ENCODE measurements at places on chromosomes 5 and 9.

- DNase-seq, result no peak
Observed at GRCh38 chr5:37871023-37871815, 31.4 kb upstream of the GDNF start.

- DNase-seq, result no peak
Observed at GRCh38 chr5:72486371-72486770, 20.8 kb downstream of the ZNF366 start.

DNA sequence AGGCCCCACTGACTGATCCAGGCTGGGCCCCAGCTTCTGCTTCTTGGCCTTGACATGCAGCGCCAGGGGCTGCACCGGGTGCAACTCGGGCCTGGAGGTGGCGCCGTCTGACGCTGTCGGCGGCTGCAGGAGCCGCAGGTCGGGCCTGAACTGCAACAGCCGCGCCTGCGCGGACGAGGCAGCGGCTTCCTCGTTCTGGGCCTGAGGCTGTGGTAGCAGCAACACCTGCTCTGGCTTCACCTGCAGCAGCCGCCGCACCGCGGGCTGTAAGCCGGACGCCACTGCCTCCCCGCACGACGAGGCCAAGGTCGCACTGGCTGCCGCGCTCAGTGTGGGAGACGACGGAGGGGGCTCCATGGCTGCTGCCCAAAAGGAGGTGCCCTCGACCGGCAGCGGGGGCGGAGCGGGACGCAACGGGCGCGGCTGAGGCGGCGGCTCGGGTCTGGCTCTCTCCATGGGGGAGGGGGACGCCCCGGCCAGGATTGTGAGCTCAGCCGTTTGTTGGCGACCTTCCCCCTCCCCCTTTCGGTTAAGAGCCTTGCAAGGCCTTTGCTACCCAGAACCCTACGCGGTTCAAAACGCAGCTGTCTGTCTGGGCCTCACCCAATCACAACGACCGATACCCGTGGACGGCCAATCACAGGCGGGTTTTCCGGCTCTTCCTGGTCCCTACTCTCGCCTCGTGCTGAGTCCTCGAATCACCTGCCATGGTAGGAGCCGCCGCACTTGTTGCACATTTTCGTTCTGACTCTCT, 438 bp downstream of the SOX30 start:
- DNase-seq, result no peak

DNA sequence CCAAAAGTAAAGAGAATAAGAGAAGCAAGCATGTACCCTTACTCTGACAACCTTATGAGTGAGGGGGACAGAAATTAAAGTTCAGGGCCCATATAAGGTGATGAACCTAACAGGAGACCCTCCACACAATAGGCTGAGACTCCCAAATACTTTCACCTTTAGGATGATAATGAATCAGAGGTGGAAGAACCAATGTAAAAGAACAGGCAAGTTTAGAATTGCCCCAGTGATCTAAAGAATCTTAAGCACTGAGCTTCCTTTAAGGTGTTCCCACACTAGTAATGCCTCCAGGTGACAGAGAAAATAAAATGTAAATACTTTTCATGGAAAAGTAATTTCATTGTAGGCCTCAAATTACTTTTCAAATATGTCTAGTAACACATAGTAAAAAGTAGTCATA, 8.2 kb upstream of the FAM151B start:
- no peak for DNase-seq

DNA sequence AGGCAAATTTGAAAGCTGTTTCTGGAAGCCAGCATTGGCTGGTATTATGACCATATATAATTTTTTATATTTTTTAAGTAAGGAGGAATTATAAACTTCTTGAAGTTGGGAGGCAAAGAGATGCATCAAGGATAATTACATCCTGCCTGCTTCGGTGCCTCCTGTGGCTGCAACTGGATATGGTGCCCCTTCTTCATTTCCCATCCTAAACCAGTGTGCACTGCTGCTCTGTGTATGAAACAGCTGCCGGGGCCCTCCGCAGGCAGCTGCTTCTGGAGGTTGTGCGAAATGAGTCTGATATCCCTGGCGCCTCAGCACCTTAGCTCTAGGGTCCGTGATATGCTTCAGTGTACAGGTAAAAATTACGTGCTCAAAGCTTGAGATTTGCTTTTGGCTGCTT, 304.2 kb downstream of the ENC1 start:
- no peak for DNase-seq

GRCh38 chr5:29175774-29176173, 2017.7 kb upstream of the CDH6 start:
- DNase-seq, result no peak

DNA sequence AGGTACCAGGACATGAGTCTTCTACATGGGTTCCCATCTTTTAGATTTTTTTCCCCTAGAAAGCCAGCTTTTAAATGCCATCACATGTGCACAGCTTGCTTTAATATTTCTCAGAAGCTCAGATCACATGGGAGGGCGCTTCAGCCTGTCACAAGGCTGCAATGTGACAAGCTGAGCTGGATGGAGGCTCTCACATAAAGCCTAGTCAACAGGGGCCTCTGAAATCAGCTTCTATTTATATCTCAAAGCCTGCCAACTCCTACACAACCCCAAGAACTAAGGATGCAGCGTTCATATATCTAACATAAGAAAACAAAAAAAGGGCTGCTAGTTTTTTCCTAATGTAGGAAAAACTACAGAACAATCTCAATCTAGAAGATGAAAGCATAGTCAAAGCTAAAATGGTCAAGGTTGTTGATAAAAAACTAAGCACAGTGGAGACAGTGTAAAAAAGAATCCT, 2.3 kb downstream of the ZFAND5 start:
- no peak for DNase-seq

- no peak for DNase-seq
Observed at GRCh38 chr9:136682710-136683109, 4.5 kb downstream of the AGPAT2 start.

GRCh38 chr9:110252509-110253139, 3.7 kb downstream of the TXN start:
- no peak for DNase-seq

DNA sequence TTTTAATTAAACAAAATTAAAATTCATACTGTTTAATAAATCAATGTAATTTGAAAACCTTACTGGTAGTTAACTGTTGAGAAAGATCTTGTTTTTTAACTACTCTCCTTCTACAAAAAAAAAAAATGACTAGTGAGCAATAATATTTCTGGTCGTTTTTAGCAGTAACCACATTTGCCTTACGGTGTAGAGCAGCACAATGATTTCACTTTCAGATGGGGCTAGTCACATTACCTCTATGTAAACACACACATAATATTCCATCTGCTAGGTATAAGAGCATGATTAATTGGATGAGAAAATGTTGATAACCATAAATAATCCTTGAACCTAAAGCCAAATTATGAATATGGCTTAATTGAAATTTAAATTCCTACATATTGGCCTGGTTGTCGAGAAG, 198.1 kb downstream of the CHSY3 start:
- DNase-seq, result no peak

- DNase-seq, result no peak
Observed at GRCh38 chr5:116673453-116673852, 98.8 kb upstream of the SEMA6A start.

DNA sequence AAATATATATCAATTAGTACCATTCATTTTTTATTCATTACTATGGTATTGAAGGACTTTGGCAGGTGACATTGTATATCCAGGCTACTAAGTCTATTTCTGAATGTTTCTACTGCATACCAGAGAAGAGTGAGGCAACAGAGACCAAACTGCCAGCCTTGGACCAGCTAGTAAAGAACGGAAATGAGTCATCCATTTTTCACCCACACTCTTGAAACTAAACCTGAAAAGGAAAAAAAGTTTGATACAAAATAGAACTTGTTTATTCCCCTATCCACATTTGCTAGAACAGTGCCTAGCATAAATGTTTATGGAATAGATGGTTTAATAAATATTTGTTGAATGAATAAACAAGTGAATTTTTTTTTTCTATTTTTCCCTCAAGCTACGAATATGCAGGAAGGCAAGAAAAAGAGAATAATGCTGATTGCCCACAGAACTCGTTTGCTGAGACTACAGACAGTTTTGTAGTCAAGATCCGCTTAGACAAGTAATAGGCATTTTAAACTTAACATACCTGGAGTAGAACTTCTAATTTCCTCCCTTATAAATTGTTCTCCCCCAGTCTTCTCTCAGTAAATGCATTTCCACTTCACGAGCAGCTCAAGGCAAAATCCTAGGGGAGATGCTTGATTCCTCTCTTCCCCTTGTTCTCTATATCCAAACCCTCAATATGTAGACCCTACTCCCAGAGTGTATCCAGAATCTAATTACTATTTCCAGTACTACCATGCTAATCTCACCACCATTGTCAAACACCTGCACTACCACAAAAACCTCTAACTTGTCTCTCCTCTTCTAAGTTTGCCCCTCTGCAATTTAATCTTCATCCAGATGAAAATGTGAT, 146.2 kb upstream of the RASA1 start:
- no peak for DNase-seq

DNA sequence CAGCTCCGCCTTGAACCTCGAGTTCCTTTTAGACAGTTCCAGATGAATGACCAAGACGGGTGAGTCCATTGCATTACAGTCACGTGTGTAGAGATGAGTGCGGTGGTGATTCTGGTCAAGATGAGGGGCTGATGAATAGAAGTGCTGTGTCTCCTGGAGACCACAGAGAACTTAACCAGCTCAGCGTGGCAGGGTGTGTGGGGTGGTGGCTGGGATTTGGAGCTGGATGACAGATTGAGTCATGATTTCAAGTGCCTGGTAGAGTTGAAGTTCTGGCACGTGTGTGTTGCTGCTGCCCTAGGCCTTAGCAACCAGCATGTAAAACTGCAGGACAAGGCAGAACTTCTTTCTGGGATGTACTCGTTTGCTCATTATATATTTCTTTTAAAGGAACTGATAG, 53.3 kb downstream of the PRRC2B start:
- no peak for DNase-seq

GRCh38 chr9:94934816-94935328, 208.4 kb downstream of the AOPEP start:
- DNase-seq, result no peak

- DNase-seq, result no peak
Observed at GRCh38 chr9:77017505-77017894, 2.0 kb upstream of the FOXB2 start.

GRCh38 chr5:179732918-179733771, 523 bp downstream of the MAML1 start:
- no peak for DNase-seq

DNA sequence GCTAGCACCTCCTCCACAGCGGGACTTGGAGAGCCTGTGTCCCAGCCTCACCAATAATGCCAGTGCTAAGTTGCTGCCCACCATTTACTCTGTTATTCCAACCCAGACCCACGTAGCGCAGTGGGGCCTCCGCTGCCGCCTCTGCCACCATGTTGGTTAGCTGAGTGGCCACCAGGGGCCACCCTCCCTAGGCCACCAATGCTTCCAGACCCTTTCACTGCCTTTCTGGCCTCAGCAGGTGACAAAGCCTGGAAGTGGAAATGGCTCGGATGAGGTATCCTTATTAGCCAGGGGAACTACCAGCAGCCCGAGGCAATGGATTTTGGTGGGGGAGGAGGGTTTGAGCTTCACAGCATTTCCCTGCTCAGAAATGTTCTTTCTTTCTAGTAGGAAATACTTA, 110.1 kb downstream of the OSTF1 start:
- DNase-seq, result no peak

GRCh38 chr9:103809745-103810144, 284.4 kb upstream of the SMC2 start:
- DNase-seq, result no peak

Measured in cortex of kidney (tissue), 1 donor.